ENCODE measurements at places on chromosomes 13 and 19.

- no peak for DNase-seq
Measured at GRCh38 chr19:49489601-49490167, 2.3 kb downstream of the RPL13A start.

- no peak for DNase-seq
Measured at GRCh38 chr13:78576261-78576660, 27.1 kb downstream of the POU4F1 start.

GRCh38 chr13:64992314-64992713, 2237.8 kb downstream of the PCDH9 start:
- no peak for DNase-seq

- no peak for DNase-seq
Measured at GRCh38 chr13:97896446-97896845, 57.0 kb upstream of the IPO5 start.

DNA sequence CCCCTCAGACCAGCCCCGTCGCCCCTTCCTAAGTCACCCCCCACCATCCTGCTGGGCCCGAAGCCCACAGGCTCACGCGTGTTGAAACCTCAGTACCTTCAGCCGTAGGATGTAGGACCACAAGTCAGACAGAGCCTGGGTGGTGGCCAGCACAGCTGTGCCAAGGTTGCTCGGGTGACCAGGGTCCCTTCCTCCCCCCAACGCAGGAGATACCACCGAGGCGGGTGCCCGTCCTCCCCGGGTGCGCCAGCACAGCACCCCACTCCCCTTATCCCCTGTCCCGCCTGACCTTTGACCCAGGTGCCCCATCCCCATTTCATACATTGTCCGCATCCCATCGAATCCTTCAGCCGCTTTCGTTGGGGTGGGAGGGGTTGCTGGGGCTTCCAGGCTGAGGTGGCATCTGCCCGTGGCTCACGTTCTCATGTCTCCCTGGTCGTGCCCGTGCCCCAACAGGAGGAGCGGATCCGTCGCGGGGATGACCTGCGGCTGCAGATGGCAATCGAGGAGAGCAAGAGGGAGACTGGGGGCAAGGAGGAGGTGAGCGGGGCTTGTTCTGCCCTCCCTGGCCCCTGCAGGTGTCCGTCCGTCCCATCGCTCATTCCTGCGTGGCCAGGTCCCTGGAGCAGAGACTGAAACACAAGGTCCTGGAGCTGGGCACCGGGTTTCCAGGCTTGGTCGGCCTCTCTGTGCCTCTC, 14.5 kb downstream of the EPN1 start:
- DNase-seq: no peak

GRCh38 chr19:18731562-18732008, 48.1 kb downstream of the CRTC1 start:
- no peak for DNase-seq

DNA sequence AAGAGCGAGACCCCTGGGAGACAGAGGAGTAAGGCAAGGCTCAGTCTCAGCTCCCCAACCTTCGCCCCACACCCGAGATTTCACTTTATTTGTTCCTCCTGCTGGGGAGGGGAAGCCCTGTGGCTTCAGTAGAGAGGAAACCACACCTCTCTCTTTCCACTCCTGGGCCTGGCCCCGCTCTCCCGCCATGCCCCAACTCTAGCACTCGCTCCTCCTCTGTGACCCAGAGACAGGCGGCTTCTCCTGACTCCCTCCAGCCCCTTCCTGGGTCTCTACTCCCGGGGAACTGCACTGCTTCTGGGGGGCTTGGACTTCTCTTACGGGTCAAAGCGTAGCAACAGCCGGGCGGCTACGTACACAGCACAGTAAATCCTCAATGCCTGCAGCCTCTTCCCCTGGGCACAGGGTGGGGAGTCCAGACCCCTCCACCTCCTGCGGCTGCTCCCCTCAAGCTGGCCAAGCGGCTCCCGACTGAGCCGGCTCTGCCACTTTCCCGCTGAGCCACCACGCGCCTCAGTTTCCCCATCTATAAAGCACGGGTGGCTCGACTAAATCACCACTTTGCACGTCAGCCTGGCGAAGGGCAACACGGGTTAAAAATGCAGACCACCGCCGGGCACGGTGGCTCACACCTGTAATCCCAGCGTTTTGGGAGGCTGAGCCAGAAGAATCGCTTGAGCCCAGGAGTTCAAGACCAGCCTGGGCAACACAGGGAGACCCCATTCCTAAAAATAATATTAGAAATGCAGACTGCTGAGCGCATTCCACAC, 1.4 kb downstream of the RNF126 start:
- DNase-seq: no peak

DNA sequence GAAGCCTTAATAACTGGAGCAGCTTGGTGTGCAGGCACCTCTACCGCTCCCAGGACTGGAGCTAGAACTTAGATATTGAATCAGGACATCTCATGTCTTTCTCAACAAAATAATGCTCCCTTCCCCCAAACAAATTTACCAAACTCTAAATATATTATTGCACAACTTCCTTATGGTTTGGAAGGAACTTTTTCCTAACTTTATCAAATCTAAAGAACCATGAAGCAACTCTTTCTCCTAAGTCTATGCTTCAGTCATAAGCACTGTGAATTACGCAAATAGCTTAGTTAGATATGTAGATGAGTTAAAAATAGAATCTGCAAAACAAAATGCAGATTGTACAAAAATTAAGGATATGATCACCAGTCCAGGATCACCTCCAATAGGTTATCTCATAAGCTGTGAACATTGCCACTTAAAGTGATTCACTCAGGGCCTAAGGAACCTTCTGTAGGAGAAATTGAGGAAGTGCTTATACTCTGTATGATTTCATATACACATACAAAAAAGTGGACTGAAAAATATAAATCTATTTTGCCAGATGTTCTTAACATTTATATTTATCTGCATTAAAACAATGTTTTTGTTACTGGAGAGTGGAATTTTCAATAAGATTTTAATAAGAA, 20.4 kb upstream of the MAB21L1 start:
- DNase-seq: peak; percentile 16

DNA sequence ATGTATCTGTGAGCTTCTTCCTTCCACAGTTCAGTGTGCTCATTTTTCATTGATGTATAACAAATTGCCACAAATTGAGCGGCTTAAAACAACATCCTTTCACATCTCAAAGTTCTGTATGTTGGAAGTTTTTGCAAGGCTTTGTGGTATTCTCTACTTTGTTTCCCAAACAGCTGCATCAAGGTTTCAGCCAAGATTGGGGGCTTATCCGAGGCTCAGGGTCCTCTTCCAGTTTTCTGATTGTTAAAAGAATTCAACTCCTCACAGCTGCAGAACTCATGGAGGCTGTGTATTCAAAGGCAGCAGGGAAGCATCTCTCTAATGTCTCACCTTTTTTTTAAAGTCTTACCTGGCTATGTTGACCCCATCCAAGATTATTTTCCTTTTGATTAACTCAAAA, 1369.8 kb downstream of the PCDH9 start:
- no peak for DNase-seq

DNA sequence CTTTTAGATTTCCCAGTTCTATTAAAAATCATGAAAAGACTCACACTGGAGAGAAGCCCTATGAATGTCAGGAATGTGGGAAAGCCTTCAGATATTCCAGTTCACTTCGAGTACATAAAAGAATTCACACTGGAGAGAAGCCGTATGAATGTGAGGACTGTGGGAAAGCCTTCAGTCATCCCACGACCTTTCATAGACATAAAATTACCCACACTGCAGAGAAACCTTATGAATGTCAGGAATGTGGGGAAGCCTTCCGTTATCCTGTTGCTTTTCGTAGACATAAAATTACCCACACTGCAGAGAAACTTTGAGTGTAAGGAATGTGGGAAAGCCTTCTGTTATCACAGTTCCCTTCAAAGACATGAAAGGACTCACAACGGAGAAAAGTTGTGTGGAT, 55.2 kb downstream of the ZNF627 start:
- DNase-seq: no peak

DNA sequence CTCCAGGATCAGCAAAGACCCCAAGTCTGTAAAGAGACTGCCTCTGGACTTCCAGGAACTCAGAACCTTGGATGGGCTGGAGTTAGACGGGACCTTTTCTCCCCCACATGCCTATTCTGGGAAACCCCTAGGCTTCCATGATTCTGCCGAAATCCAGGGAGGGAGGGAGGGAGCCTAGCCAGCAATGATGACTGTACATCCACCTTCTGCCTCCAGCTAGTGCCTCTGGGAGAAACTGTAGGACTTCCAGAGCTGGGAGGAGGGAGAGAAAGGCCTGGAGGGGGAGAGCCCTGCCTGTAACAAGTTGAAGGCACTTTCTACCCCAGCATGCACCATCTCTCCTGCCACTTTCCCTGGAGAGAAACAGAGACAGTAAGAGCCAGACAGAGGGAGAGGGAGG, 6.0 kb upstream of the HAS1 start:
- peak; percentile 68 for DNase-seq

DNA sequence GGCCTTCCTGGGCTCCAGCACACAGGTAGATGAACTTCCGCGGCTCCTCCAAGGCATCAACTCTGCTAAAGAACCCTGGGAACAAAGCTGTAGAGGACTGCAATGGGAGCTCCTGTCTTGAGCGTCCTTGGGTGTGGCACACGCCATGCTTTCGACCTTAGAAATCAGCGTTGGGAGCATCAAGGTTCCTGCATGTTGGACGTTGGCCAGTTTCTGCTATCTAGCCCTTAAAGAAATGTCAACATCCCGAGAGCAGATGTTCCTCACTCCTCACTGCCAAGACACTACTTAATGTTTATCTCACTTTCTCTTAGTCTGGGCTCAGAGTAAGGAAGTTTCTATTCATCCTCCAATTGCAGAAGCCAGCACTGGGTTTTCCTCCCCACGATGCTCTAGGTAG, 70.6 kb upstream of the MEDAG start:
- no peak for DNase-seq

- no peak for DNase-seq
Measured at GRCh38 chr13:45331123-45331619, 9.8 kb downstream of the TPT1 start.

GRCh38 chr13:48506092-48506701, 26.7 kb downstream of the RCBTB2 start:
- DNase-seq: no peak

- no peak for DNase-seq
Measured at GRCh38 chr19:15636026-15636425, 4.7 kb upstream of the CYP4F3 start.

- DNase-seq: no peak
Measured at GRCh38 chr13:74103970-74104555, 30.1 kb downstream of the KLF12 start.

- no peak for DNase-seq
Measured at GRCh38 chr19:17103177-17103576, 27.6 kb downstream of the MYO9B start.

- no peak for DNase-seq
Measured at GRCh38 chr19:54352041-54352440, 12.7 kb downstream of the LAIR1 start.

- peak; percentile 3 for DNase-seq
Measured at GRCh38 chr13:111531505-111531904, 211.1 kb downstream of the TEX29 start.

GRCh38 chr13:34719060-34719875, 222.8 kb upstream of the NBEA start:
- no peak for DNase-seq

GRCh38 chr13:37257706-37258105, 152.2 kb upstream of the CSNK1A1L start:
- DNase-seq: no peak

DNA sequence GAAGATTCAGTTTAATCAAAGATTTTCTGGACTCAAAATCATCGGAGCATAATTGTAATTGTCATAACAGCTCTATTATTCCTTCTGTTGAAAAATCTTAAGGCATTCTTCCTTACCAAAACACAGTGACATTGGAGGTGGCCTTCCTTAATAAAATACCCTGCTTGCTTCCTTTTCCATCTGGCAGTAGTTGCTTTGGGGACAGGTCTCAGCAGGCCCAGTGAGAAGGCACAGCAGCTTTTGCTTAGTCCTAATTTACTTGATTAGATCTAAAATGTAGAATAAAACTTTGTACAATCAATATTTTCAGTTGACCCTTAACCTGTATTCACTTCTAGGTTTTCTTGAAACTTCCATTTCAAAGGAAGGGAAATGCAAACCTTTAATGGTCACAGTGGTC, 471.6 kb downstream of the PCDH20 start:
- no peak for DNase-seq

- peak; percentile 30 for DNase-seq
Measured at GRCh38 chr19:29690842-29691241, 24.2 kb downstream of the C19orf12 start.

GRCh38 chr19:32387701-32388392, 17.7 kb upstream of the DPY19L3 start:
- peak; percentile 73 for DNase-seq

DNA sequence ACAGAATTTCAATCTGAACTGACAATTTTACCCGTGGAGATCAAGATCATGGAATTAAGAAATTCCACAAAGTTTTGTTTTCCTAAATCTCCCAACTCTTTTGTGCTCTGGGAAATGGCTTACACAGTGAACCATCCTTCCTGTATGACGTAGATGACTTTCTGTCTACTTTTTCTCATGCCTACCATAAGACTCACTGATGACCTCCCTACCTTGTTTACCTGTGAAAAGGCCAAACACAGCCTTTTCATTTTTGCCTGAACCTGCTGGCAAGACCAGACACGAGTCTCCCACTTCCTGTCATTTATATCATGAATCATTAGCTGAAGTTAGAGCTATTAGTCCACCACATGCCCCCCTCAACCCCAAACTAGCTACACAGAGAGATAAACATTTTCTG, 4.6 kb upstream of the KBTBD6 start:
- no peak for DNase-seq

DNA sequence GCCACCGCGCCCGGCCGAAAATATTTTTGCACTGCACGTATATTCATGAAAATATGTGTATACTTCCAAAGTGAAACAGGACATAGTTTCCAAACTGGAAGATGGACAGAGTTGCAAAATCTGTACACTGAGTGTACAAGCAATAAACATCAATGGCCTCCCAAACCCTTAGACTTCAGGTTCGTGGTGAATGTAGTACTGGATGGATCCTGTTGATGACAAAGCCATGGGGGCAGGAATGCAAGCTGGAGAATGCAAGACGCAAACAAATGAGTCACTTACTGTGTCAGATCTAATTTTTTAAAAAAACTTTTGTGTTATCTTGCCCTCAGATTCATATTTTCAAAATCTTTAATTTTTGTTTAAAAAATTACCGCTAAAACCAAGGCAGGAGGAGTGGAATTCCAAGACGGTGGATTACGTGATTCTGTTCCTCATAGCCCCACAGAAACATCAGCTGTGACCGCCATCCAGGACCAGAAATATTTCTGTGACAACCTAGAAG, 12.7 kb upstream of the LILRA2 start:
- no peak for DNase-seq

- DNase-seq: no peak
Measured at GRCh38 chr19:33358408-33358807, 15.1 kb upstream of the CEBPG start.

GRCh38 chr13:30340331-30341250, 33.2 kb upstream of the KATNAL1 start:
- DNase-seq: peak; percentile 99

Data from AG10803 (cell line).